ENCODE measurements at places on chromosomes 3 and 15.

DNA sequence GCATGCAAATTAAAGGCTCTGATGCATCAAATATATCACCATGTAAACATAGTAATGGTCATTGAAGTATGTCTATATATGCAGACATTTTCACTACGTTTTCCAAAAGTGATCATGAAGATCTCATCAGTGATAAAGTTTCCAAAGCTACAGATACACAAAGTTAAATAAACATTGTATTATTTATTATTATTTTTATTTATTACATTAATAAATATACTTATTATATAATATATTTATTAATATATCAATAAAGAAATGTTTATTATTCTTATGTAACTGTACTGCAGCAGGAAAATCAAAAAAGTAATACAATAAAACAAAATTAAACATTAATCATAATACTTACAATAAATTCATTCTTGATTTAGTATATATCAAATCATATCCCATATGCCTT lies 791.2 kb downstream of the GBE1 start:
- DNase-seq, result no peak

- DNase-seq, result no peak
Measured at GRCh38 chr3:161523916-161524315, 27.3 kb downstream of the OTOL1 start.

DNA sequence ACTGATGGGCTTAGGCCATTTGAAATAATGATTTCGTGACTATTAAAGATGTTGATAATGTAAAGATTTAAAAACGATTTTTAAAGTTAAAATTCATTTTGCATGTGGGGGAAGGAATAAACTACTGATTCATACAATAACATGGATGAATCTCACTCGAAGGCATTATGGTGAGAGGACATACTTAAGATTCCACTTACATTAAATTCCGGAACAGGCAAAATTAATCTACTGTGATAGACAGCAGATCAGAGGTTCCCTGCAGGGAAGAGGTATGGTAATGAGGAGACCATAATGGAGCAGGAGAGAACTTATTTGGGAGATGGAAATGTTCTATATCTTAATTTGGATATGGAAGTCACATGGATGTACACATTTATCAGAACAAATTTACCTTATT lies 28.4 kb upstream of the RAB6B start:
- DNase-seq, result no peak

DNA sequence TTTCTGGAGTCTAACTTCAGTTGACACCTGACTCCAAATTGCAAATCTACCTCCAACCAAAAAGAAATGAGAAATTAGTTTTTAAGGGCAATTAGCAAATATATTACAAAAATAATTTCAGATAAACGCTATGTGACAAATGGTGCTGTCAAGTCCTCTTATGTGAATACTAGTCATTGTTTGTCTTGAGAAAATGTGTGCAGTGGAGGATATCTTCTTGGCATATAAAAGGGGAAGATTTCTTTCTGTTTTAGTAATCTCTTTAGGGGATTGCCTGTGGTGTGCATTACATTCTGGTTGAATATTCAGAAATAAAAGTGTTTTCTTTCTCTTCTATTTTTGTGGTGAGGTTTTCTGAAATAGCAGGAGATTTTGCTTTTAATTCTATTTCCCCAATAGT lies 3.0 kb upstream of the GCSAM start:
- no peak for DNase-seq

- DNase-seq, result no peak
Measured at GRCh38 chr3:88151358-88151757, 1.6 kb downstream of the C3orf38 start.

GRCh38 chr15:31344823-31345605 lies 18.4 kb downstream of the KLF13 start:
- no peak for DNase-seq

- peak; percentile 81 for DNase-seq
Measured at GRCh38 chr15:48002767-48003166, 118.0 kb upstream of the SLC24A5 start.

GRCh38 chr15:95106801-95107200 lies 875.4 kb downstream of the MCTP2 start:
- no peak for DNase-seq

DNA sequence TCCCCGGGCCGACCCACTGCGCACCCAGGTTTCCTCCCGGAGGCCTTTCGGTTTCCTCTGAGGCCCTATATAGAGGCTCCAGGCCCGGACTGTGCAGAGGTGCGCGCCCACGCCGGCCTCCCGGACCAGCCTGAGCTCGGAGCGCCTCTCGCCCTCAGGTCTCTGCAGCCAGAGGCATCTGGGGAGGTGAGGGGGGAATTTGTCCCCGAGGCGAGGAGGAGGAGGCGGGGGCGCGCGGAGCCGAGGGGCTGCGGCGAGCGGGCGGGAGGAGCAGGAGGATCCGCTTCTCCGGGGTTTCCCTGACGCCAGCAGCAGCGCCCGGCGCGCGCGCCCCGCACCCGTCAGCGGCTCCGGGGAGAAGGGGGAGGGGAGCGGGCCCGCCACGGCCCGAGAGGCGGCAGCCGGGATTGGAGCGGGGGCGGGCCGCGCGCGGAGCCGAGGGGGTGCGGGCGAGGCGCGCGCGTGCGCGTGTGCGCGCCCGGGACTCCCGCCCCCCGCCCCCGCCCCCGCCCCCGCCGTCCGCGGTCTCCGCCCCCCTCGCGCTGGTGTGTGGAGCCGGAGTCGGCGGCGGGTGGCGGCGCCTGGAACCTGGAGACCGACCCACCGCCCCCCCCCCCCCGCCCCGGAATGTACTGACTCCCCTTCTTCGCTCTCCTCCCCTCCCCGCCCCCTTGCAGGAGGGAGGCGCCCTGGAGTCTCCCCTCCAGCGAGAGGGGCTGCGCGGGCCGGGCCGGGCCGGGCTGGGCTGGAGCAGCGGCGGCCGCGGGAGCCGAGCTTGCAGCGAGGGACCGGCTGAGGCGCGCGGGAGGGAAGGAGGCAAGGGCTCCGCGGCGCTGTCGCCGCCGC lies at the start of gene NEO1:
Gene NEO1, plus strand, starts transcription at position 657 of the 846 bp plus-strand sequence. CDS start 213 bp downstream, outside the sequence.
- peak; percentile 42 for DNase-seq

DNA sequence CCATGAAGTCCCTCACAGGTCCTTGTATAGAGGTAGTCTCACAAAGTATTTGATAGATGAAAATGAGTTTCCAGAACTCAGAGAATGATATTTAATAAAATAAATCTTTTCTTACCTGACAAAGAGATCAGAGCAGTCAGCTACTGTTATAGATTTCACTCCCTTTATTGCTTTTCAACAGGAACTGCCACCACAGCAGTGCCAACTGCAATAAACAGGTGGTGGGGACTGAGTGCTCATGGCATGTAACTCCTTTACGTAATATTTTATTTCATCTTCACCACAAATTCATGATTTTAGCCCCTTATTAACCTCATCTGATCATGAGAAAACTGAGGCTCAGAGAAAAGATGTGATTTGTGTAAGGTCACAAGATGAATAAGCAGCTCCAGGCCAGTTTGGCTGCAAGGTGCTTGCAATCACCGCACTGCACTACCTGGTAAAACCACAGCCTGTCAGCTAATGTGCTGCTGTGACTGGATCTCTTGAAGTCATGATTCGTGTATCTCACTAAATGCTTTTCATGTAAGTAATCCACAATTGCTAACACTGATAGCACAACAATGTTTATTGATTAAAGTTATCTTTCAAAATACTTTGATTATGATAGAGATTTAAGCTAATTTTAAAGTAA lies 78.8 kb downstream of the WNT5A start:
- DNase-seq, result no peak

DNA sequence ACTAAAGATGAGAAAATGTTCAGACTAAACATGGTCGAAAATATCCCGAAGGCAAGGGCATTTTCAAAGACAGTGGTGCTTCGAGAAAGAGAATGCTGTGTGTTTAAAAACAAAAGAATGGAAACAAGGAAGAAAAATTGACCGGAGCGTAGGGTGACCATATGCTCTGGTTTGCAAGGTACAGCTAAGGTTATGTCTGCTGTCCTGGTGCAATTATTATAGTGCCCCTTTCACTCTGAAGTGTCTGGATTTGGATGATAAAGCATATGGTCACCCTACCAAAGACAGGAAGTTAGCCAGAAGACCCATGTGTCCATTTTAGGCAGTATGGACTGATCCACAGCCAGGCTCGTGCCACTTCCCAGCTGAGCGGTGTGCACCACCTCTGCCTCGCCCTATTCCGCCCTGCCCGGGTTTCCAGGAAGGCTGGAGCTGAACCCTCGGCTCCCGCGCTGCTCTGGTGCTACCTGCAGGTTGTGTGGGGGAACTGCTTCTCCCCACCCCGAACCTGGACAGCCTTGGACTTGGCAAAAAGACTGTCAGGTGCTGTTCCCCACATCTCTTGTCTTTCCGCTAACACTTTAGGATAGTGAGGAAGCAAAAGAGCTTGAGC lies 25.2 kb downstream of the GOLGA6D start:
- no peak for DNase-seq

DNA sequence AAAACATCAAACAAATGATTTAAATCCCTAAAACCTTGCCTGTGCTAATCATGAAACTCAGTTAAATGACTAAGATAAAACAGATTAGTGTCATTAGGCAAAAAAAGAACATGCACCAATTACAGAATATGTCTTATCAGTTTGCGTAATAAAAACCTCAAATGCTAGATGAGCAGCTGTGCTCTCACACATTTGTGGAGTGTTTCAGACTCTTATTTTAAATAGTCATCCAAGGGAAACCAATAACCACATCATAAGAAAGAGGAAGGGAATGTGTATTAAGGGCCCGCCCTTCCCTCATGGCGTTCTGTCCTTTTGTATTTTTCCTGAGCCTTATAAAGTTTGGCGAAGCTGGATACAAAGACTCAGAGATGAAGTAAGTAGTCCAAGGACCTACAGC lies 6.6 kb downstream of the SAMMSON start:
- no peak for DNase-seq

- DNase-seq, result no peak
Measured at GRCh38 chr3:65883613-65884012, 155.1 kb downstream of the MAGI1 start.

DNA sequence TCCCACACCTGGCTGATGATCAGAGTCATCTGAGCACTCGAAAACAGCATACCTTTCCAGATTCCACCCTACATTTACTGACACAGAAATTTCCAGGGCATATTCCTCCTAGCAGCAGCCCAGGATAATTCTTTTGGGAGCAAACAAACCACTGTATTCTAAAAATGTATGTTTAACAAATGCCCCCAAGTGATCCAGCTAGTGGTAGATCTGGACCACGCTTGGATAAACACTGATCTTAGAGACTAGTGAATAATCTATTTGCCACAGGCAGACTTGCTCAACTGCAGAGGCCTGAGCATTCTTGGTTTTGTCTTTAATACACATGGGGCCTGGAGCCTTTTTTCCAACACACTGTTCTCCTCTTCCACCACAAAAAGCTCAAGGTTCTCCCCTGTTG lies 89.6 kb downstream of the TM4SF4 start:
- no peak for DNase-seq

DNA sequence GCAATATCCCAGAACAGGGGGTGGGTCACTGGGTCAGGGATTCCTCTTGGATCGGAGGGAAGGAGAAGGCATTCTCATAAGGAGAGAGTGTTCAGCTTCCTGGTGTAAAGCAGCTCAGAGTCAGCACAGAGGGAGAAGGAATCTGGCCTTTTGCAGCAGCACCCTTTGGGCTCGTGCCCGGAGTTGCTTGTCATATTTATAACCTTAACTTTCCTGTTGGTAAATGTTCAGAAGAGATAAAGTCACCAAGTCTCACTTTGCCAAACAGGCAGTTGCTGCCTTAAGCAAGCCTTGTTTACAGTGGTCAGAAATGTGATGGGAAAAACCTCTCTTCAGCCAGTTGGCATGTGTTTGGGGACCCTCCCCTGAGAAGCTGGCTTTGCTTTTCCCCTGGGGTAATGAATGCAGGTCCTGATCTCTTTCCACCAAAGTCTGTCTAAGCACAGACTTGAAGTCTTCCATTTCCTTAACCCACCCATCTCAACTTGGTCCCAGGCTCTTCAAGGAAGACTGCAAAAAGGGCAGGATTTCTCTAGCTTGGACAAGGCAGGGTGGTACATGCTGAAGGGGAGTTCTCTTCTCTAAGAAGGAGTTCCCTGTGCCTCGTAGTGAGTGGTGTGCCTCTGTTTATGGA lies 206.9 kb upstream of the BHLHE40 start:
- peak; percentile 85 for DNase-seq

GRCh38 chr3:40340541-40341170 lies 31.1 kb downstream of the EIF1B start:
- no peak for DNase-seq

DNA sequence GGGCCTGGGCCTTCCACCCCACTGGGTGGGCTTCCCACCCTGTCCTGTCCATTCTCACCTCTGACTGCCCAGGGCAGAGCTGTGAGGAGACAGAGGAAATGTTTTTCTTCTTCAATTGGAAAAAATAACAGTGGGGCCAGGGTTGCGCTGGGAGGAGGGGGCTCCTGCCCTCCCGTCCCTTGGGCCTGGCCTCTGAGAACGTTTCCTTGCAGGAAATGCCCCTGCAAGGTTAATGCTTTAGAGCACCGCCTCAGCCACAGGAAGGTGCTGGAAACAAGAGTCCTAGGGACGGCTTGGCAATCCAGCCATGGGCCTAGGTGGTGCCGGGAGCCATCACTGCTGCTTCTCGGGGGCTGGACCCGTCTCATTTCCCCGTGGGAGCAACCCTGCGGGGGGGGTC lies 3.8 kb upstream of the PLXND1 start:
- no peak for DNase-seq

DNA sequence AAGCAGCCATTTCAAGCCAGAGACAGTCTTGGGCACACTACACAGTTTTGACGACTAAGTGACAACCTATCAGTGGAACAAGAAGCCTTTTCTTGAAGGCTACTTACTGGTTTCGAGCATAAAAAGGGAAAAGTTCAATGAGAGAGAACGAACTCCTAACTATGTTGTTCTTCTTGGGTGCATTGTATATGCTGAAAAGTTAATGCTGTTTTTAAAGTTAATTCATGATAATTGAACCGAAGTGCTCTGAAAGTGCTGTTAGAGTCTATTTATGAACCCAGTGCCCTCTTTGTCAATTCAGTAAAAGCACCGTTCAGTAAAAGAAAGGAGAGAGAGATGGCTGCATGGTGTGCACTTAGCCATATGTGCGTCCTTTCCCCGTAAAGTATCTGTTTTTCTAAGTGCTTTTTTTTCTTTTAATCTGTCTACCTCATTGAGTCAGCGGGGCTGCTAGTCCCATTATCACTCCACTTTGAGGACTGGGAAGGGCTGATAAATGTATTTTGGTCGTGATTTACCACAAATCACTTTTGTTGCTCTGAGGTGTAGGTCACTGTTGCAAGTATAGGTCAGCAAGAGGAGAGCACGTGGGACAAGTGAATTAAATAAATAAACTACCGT lies 380.7 kb upstream of the GOLIM4 start:
- no peak for DNase-seq

DNA sequence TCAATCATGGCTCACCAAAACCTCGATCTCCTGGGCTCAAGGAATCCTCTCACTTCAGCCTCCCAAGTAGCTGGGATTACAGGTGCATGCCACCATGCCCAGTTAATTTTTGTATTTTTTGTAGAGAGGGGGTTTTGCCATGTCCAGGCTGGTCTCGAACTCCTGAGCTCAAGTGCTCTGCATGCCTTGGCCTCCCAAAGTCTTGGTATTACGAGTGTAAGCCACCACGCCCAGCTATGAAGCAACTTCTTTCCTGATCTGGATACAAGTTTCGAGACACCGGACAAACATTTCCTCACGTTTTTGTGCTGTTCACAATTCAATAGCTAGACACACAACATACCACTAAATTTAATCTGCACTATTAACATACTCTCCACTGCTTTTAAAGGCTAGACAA lies 3.4 kb upstream of the SYNM start:
- DNase-seq, result no peak
